Esophagus squamous epithelium (tissue), 5 donors: ENCODE measurements at places on chromosomes 1 and 21. TPM values are rescaled to one million over a fixed set of nuclear protein-coding genes. Genes with fewer than 3 reads are reported as not detected.

The UCK2 gene
- 37.6 TPM for total RNA-seq

DNA sequence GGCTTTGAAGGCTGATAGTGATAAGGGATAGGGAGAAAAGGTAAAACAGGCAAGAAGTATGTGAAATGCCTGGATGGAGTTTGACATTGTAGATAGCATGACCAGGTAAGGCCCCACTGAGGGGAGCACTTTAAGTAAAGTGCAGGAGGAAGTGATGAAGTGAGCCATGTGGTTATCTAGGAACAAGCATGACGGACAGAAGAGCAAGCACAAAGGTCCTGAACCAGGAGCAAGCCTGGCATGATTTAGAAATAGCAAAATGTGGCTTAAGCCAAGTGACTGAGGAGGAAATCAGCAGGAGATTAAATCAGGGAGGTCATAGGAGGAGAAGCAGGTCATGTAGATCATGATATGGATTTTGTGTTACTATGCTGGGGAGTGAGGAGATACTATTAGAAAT, 129.2 kb downstream of the GLUL start:
- no peak for DNase-seq
- no peak overlapping the region for H3K4me3 ChIP-seq
- no peaks in the 10 kb centered on the region for H3K36me3 ChIP-seq
- no peak overlapping the region for H3K27ac ChIP-seq
- H3K27me3 ChIP-seq, result no peaks in the 10 kb centered on the region
- H3K4me1 ChIP-seq, result peaks cover 6% of the 10 kb centered on the region

DNA sequence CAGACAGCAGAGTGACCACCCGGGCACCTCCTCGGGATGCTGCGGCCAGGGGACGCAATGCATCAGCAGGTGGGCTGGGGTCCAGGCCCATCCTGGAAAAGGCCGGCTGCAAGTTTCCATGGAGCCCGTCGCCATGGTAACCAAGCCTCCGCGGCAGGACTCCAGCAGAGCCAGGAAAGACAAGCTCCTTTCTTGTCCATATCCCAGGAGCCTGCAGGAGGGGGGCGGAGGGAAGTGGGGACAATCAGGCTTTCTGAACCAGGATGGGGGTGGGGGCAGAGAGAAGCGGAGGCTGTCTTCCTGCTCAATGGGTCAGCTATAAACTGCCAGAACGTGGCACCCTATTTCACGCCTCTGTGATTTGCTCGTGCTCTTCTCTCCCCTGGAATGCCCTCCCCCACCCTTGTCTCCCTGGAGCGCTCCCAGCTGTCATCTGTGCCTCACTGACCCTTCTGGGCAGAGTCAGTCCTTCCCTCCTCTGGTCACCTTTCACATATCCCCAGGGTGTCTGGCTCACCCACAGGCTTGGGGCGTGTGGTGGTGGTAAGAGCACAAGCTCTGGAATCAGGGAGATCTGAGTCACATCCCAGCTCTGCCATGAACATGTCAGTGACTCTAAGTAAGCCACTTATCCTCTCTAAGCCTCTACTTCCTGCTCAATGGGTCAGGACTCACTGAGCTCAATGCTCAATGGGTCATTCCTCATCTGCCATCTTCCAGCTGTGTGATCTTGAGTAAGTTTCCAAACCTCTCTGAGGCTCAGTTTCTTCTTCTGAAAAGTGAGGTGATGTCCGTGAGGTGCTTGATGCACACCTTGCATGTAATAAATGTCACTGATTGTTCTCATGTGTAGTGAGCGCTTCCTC, 58.9 kb upstream of the LAPTM5 start:
- H3K36me3 ChIP-seq, result no peaks in the 10 kb centered on the region
- H3K4me1 ChIP-seq, result peaks cover 17% of the 10 kb centered on the region
- no peak overlapping the region for H3K4me3 ChIP-seq
- no peak for DNase-seq
- H3K27me3 ChIP-seq, result no peaks in the 10 kb centered on the region
- peak overlapping the region; percentile 46 for H3K27ac ChIP-seq

GRCh38 chr1:240309769-240310168, 218.1 kb downstream of the FMN2 start:
- no peaks in the 10 kb centered on the region for H3K27me3 ChIP-seq
- H3K27ac ChIP-seq, result no peak overlapping the region
- DNase-seq, result no peak
- H3K36me3 ChIP-seq, result no peaks in the 10 kb centered on the region
- no peak overlapping the region for H3K4me3 ChIP-seq

- no peak for DNase-seq
- H3K36me3 ChIP-seq, result no peaks in the 10 kb centered on the region
- no peak overlapping the region for H3K27ac ChIP-seq
- peaks cover 24% of the 10 kb centered on the region for H3K4me1 ChIP-seq
- H3K27me3 ChIP-seq, result no peaks in the 10 kb centered on the region
- H3K4me3 ChIP-seq, result no peak overlapping the region
These were observed 26.7 kb downstream of the RC3H1 start for GRCh38 chr1:173995475-173995874.
